Stimulated activated CD8-positive, alpha-beta memory T cell treated with anti-CD3 and anti-CD28 coated beads, Interleukin-2, amount 100 ng/mL, for 48 hours (primary cell): ENCODE measurements at places on chromosomes 4 and X.

- DNase-seq, result no peak
Observed at GRCh38 chr4:89273741-89274141, 33.9 kb downstream of the GPRIN3 start.

- no peak for DNase-seq
Observed at GRCh38 chr4:186727977-186728519, 4.4 kb upstream of the FAT1 start.

GRCh38 chr4:1472911-1473518 is 66.8 kb upstream of the NKX1-1 start:
- no peak for DNase-seq

DNA sequence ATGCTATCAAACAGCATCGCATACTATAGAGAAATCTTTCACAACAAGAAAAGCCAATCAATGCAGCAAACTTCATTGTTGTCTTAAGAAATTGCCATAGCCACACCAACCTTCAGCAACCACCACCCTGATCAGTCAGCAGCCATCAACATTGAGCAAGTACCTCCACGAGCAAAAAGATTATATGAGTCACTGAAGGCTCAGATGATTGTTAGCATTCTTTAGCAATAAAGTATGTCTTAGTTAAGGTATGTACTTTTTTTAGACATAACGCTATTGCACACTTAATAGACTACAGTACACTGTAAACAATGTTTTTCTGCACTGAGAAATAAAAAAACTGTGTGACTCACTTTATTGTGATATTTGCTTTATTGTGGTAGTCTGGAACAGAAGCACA is 37.8 kb upstream of the FUNDC1 start:
- no peak for DNase-seq

DNA sequence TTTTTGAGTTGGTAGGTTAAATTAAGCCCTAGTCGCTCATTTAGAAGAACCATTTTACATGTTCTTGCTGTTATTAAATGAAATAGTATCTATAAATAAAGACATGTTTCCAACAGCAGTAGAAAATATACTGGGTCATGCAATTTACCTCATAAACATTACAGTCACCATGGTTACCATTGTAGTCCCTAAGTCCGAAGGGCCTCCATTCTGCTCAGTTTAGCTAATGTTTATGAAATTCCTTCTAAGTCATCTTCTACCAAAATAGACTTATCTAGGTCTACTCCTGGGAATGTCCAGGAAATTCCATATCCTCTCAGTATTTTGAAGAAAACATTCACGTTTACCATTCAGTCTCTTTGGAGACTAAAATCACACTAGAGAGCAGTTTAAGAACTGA is 292.5 kb upstream of the DCAF8L1 start:
- no peak for DNase-seq

- DNase-seq, result no peak
Observed at GRCh38 chr4:65661471-65661870, 8.8 kb downstream of the EPHA5 start.

GRCh38 chrX:49077941-49078340 is 1.7 kb downstream of the WDR45 start:
- DNase-seq, result no peak

GRCh38 chrX:20026278-20026677 is 35.4 kb upstream of the BCLAF3 start:
- DNase-seq, result no peak

GRCh38 chr4:10172278-10172921 is 55.8 kb upstream of the WDR1 start:
- DNase-seq, result no peak

DNA sequence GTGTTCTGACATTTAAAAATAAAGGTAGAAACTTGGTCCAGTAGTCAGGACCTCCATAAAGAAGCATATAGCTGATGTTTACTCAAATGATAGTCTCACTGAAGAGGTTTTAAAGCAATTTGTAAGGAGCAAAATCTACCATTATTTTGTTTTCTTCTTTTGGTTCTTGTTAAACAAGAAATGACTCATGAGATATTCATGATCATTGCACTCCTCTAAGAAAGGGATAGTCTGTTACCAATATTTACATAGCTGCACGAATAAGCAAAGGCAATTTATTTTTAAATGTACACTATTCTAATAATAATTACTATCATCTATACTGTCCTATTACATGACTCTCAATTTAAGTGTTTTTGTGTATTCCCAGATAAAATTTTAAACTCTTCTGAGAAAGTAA is 397.9 kb downstream of the FAM47B start:
- DNase-seq, result no peak

GRCh38 chr4:151004222-151004621 is 10.9 kb downstream of the LRBA start:
- DNase-seq, result no peak

GRCh38 chr4:128775916-128776315 is 33.6 kb upstream of the JADE1 start:
- no peak for DNase-seq

- no peak for DNase-seq
Observed at GRCh38 chr4:74161666-74162450, 3.9 kb downstream of the MTHFD2L start.

DNA sequence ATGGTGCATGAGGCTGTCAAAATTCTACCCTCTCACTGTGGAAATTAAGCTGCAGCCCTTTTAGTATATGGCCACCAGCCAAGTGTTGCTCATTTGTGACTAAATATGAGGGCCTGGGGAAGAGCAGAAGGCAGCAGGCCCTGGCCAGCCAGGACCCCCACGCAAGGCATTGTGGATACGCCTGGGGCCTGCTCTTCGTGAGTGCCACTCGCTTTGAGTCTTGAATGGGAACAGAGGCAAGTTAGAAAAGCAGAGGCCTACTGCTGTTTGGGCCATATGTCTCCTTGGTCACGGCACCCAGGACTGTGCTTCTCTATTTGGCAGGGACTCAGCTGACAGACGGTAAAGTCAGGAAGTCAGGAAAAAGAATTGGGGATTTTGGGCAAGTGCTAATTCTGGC is 10.9 kb downstream of the RTL5 start:
- DNase-seq, result no peak

- DNase-seq, result no peak
Observed at GRCh38 chr4:1417522-1418390, 11.5 kb upstream of the NKX1-1 start.

DNA sequence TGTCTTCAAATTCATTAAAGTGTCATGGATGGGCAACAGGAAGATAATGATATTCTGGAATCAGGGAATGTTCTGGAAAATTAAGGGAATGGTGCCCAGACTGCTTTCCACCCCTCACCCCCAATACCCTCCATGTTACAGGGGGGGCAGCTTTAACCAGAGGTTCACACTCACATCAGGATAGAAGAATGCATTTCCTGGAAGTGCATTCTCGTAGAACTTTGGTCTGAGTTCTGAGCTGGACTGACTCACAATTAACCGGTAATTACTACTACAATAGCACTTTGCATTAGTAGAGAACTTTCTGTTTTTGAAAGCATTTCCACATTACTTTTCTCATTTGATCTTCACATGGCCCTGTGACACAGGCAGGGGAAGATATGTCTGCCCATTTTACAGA is 52.5 kb upstream of the SHISA3 start:
- no peak for DNase-seq

DNA sequence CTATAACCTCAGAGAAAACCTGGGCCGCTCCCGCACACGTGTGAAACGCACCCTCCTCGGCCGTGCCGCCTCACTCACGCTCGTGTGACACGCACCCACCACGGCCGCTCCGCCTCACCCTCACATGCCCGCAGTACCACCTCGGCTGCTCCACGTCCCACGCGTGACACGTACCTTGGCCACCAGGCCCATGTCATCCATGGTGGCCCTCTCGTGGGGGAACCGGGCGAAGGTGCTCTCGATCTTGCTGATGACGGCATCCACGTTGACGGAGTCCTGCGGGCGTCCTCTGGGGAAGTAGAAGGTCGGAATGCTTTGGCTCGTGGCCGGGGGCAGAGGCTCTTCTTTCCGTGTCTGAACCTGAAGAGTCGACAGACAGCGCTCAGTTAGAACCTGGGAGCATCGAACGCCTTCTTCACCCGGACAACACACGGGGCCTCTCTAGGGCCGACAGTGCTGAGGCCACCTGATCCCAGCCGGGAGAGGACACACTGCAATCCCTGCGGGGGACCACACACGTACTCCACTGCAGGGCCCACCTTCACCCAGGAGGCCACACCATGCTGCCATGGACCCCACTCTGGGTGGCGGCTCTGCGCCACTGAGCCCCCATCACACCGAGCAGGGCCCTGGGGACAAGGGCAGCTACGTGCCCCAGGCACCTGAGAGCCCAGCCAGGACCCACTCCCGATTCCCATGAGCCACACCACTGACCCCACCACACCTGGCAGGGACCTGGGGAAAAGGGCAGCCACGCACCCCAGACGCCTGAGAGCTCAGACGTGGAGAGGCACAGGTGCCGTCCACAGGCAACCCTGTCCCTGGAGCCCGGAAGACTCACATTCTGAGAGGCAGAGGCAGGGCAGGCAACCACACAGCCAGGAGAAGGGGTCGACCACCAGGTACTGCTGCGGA is 25.2 kb downstream of the PPP2R3B start:
- no peak for DNase-seq

DNA sequence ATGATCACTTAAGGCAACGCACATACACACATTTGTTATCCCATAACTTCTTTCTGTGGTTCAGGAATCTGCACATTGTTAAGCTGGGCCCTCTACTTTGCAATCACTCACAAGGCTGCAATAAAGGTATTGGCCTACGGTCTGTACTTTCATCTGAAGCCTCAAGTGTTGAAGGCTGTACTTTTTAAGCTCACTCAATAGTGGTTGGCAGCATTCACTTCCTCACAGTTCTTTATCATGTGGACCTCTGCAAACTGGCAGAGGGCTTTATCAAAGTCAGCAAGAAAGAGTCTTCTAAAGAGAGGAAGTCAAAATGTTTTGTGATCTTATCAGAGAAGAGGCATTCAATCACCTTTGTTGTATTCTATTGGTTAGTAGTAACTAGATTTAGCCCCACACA is 301.4 kb upstream of the EPHA5 start:
- no peak for DNase-seq

- DNase-seq, result no peak
Observed at GRCh38 chr4:182231496-182231895, 11.7 kb upstream of the TENM3 start.

- no peak for DNase-seq
Observed at GRCh38 chrX:39848900-39849299, 248.9 kb downstream of the BCOR start.

DNA sequence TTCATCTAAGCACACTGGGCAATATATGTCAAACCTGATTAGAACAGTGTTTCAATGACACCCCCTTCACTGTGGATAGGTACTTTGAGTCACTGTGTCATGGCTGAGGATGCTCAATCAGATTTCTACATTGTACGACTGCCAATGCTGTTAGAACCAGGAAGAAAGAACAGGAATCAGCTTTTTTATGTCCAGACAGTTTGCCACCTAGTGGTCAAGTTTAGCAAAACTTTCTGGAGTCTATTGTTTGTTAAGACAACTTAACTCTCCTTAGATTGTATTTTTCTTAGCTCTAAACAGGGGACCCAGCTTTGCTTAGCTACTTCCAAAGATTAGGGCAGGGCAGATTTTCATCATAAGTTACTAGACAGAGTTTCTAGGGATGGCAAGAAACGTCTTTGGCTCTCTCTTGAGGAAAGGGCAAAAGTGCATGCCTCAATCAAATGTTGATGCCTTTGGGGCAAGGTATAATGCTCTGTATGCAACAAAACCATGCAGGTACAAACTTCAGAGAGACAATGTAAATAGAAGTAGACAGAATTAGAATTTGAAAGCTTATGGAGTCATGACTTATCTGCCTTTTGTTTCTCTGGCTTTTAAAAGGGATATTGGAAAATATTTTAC is 40.5 kb upstream of the BMP3 start:
- DNase-seq, result no peak

GRCh38 chr4:142372530-142373260 is 473.4 kb downstream of the INPP4B start:
- DNase-seq, result no peak

- DNase-seq, result no peak
Observed at GRCh38 chrX:24243188-24243587, 70.7 kb downstream of the SUPT20HL2 start.

DNA sequence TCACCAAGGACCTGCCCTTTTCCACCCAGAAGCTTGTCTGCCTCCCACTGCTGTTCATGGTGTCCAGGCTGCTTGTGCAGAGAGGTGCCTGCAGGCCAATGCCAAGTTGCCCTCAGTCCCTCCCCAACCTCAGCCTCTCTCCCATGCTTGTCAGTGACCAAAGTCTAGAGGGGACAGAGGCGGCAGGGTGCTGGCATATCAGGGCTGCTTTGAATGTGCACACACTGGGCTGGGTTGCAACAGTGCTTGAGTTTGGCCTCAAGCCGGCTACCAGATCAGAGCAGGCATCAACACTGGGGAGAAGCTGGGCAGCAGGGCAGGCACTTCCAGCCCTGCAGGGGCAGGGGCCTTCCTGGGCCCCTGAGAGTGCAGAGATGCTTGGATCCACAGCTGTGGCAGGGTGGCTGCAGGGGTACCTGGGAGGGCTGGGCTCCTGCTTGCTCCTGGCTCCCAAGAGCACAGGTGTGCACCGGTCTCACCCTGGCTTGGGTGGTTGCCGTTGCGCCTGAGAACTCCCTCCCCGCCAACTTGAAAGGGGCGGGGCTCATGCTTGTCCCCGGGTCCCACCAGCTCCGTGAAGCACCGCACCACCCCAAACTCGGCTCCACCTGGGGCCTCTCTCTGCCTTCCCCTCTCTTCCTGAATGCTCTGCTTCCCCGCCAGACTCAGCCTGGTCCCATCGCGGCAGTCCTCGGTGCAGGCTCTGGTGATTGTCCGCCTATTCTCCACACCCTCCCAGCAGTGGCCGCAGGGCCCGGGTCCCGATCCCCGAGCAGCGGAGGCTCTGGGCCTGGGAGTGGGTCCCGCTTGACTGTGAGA is 1681.9 kb upstream of the ADGRL3 start:
- no peak for DNase-seq

DNA sequence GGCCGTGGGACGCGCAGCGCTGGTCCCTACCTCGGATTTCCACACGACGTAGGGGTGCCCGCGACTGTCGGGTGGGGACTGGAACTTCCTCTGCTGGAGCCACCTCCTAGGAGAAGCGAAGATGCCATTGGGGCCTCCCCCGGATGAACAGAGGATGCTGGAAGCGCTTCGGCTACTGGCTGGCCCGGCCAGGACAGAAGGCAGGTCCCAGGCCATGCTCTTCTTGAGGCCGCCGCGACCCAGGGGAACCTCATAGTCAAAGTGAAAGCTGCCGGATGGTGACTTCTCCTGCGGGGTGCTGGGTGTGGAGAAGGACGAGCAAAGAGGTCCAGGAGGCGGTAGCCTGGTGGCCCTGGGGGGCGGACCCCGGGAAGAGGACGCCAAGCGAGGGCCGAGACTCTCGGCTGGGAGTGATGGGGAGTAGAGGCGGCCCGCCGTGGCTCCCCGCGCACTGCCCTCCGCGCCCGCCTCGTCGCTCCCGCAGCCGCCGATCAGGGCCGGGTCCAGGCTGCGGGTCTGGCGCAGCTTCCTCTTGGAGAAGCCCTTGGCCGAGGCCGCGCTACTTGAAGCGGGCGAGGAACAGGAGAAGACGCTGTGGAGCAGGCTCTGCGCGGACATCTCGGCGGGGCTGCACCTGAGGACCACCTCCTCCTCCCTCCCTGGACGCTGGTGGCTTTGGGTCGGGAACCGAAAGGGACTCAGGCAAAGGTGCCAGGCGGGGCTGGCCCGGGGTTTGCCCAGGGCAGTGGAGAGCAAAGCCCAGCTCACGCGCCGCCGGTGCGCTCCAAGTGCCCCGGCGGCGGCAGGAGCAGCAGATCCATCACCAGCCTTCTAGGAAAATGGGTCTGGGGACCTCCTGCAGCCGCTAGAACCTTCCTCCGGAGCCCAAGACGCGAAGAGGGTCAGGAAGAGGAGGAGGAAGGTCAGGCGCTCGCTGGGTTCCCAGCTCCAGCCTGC is 1.2 kb downstream of the ARHGAP6 start:
- no peak for DNase-seq

GRCh38 chr4:173270312-173271027 is 63.7 kb downstream of the HMGB2 start:
- DNase-seq, result no peak

GRCh38 chrX:49934148-49934547 is 11.8 kb downstream of the CLCN5 start:
- DNase-seq, result no peak
